Fibroblast of gingiva (primary cell): ENCODE measurements at places on chromosomes 13 and 19.
A peak's percentile ranks its signal among the peaks of the same experiment; 100 is the strongest.

DNA sequence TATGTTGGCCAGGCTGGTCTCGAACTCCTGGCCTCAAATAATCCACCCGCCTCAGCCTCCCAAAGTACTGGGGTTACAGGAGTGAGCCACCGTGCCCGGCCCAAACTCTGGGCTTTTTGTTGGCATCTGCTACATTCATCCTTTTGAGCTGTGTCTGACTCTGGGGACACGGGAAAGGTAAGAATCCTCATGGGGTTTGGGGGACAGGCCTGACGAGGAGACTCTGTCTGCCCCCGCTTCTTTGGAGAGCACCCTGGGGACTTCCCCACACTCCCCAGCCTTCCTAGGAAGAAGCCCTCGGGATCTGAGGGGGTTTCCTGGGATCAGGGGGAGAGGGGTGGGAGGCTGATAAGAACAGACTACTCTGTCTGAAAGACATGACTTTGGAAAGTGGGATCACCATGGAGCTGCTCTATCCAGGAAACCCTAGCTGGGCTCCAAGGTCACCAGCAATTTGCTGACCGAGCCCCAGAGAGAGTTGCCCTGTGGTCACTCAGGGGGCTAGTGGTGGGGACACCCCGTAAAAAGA lies 8.1 kb upstream of the FCER2 start:
- no peak for DNase-seq

DNA sequence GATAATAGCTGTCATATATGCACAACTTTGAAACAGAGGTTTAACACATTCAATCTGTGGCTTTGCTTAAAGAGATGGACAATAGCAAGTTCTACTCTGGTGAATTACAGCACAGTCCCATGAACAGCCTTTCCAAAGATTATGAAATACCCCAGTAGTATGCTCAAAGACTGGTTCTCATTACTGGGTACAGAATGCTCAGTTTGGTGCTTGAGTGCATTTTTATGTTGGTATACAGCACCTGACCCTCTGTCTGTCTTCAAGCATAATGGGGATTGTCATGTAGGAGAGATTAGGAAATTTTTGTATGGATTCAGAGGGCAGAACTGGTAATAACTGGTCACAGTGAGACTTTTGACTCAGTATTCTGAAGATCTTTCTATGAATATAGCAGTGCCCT lies 7.6 kb downstream of the LMO7 start:
- peak; percentile 64 for DNase-seq

GRCh38 chr19:49387936-49388372 lies at the start of gene KASH5:
KASH5 (plus strand) TSS chr19:49388249; CDS start chr19:49390884, 2,635 bp downstream.
- DNase-seq: peak; percentile 50

- DNase-seq: no peak
Measured at GRCh38 chr19:32363632-32364031, 18.2 kb downstream of the ZNF507 start.

- DNase-seq: no peak
Measured at GRCh38 chr19:3131168-3131567, 4.7 kb upstream of the GNA15 start.

- DNase-seq: no peak
Measured at GRCh38 chr19:13115936-13116281, 631 bp downstream of the TRMT1 start.

- DNase-seq: no peak
Measured at GRCh38 chr19:11256189-11256588, 6.1 kb downstream of the DOCK6 start.

GRCh38 chr19:55322204-55322885 lies 2.8 kb downstream of the TMEM150B start:
- DNase-seq: no peak

- DNase-seq: no peak
Measured at GRCh38 chr19:6358003-6358402, 3.3 kb upstream of the CLPP start.

DNA sequence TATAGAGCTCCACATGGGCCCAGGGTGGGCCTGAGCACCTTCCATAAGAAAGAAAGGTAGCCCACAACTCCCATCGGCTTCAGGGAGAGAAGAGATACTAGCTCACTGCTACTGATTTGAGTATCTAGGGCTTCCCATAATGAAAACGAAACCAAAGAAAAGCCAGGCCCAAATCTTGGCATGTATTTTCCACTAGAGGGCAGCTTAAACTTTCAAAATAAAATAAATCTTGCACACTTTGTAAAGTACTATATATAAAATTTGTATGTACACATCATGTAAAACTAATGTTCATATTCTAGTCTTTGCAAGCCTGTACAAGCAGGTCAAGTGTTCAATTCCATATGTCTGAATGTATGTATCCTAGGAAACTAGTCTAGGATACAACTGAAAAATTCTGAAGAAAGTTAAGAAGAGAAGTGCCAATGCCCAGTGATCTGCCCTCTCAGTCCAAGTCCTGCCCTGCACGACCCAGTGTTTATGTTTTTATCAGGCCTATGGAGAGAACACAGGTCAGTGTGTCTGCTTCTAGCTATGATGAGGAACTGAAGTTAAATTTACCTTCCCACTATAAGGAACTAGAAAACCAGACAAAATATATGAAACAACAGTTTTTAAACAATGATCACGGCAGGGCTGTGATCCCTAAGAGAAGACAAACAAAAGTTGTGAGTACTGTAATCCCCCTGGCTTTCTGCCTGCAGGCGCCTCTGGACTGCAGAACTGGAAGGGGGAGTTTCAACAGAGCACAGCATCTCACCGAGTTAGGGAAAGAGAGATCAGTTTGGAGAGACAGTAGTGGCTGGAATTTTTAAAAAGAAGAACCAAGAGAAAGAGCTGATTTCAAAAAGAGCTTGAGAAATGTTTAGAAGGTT lies 475.7 kb downstream of the UQCRFS1 start:
- peak; percentile 23 for DNase-seq

DNA sequence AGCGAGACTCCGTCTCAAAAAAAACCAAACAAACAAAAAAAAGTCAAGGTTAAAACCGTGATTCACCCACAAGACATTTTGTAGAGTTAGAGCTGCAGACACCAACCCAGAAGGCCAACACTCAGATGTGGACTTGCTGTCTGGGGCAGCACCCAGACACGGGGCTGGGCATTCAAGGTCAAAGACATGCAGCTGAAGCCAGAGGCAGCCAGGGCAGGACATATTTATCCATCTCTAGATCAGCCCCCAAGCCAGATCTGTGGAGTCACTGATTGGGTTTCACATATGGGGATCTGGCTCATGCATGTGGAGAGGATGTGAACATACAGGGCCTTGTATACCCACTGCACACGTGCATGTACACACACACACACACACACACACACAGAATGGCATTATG lies 3.6 kb downstream of the KLK15 start:
- no peak for DNase-seq

- peak; percentile 13 for DNase-seq
Measured at GRCh38 chr13:35769812-35770211, 293.3 kb upstream of the MAB21L1 start.

DNA sequence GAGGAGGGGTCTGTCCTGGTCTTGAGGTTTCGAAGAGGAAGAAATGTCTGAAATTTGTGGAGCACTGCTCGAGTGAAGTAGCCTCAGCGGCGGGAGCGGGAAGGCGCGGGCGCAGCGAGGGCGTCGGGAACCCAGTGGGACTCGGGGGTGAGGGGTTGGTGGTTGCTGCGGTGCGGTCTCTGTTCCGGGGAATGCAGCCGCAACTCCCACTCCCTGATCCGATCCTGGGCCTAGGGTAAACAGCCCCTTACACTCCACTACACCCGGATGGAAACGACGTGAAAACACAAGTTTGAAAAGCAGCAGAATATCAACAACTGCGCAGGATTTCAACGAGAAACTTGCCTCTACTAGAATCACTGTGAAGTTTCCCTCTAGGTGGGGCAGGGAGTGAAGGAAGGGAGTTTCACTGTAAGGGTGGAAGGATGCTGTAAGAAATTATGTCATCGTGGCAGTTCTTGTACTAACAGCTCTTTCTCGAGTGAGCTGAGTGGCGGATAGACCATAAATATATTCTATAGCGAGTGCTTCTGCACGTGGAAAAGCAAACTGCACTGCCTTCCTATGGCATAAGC lies 2.0 kb upstream of the KLF12 start:
- peak; percentile 12 for DNase-seq

- no peak for DNase-seq
Measured at GRCh38 chr13:29688193-29688592, 92.7 kb upstream of the SLC7A1 start.

DNA sequence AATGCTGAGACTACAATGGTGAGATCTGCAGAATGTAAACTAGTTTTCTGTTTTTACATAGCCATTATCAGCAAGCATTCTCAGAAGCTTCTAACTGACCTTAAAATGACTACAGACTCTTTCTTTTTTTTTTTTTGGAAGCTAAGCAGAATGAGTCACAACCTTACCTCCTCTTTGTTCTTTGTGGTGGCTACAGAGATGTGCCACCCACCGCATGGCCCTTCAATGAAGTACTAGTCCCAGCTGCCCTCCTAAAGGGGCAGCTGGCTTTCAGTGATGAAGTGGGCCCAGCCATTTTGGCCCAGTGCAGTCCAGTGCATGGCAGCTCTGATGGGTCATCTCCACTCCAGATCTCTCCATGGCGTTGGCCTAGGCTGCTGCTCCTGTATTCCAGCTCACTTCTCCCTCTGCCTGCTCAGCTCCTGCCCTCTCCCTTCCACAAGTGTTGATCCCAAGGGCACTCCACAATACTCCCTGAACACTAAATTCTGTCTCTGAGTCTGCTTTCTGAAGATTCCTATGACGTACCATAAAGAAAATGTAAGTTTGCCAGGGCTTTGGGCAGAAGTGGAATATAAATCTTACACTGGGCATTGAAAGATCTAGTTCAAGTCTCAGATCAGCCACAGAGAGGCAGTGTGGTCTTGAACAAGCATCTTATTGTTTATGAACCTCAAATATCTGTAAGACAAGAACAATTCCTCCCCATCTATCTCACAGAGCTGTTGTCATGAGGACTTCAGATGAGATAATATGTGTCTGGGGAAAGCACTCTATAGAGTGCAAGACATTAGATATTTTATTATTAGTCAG lies 85.6 kb downstream of the RXFP2 start:
- peak; percentile 38 for DNase-seq

DNA sequence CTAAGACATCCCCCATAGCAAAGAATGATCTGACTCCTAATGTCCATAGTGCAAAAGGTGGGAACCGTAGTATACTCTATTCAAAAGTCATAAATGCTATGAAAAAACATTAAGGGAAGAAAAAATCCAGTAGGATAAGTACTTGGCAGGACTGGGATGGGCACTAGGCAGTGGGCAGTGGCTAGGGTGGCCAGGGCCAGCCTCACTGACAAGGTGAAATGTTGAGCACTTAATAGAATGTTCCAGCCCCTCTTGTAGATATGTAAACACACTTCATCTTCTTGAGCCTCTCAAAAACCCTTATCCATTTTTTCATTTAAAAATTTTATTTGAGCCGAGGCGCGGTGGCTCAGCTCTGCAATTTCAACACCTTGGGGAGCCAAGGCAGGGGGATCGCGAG lies 1.5 kb upstream of the CLEC4G start:
- DNase-seq: no peak

GRCh38 chr13:109436055-109436622 lies 350.2 kb downstream of the IRS2 start:
- no peak for DNase-seq

- no peak for DNase-seq
Measured at GRCh38 chr19:50790396-50790795, at the start of gene ACP4. ACP4 (plus strand) TSS chr19:50790415; CDS start chr19:50790415, 0 bp downstream.

DNA sequence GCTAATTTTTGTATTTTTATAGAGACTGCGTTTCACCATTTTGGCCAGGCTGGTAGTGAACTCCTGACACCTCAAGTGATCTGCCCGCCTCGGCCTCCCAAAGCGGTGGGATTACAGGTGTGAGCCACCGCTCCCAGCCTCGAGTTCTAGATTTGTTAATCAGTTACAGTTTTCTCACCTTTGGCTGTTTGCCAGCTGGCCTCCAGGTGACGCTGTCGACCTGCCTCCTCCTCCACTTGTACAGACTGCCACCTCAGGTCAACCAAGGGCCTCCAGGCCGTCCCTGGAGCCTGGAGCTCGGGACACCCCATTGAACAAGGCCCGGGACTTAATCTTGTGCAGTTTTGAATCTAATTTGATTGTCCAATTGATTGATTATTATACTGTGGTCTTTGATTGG lies 45.5 kb downstream of the IER2 start:
- DNase-seq: no peak

DNA sequence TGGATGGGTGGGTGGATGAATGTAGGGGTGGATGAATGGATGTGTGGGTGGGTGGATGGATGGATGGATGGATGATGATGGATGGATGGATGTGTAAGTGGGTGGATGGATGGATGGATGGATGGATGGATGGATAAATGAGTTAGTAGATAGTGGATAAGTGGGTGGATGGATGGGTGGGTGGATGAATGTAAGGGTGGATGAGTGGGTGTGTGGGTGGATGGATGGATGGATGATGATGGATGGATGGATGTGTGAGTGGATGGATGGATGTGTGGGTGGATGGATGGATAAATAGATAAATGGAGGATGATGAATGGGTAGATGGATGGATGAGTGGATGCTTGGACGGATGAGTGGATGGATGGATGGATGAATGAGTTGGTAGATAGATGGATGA lies 3.2 kb downstream of the MCF2L start:
- DNase-seq: no peak

DNA sequence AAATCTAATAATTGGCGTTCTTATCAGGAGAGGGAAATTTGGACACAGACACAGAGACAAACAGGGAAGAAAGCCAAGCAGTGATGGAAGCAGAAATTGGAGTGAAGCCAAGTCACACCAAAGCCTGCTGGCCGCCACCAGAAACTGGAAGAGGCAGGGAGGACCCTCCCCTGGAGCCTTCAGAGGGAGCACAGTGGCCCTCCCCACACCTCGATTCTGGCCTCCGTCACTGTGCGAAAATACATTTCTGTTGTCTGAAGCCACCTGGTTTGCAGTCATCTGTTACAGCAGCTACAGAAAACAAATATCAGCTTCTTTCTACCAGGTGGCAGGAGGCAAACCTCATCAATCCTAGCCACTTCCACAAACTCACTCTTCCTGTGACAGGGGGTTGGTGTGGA lies 8.3 kb upstream of the TLE6 start:
- DNase-seq: no peak
